ENCODE measurements at places on chromosomes 6 and 20.

GRCh38 chr20:62624719-62625453 lies 17.4 kb upstream of the SLCO4A1 start:
- no peak for DNase-seq

GRCh38 chr6:34531580-34532201 lies 24.4 kb downstream of the SPDEF start:
- no peak for DNase-seq

DNA sequence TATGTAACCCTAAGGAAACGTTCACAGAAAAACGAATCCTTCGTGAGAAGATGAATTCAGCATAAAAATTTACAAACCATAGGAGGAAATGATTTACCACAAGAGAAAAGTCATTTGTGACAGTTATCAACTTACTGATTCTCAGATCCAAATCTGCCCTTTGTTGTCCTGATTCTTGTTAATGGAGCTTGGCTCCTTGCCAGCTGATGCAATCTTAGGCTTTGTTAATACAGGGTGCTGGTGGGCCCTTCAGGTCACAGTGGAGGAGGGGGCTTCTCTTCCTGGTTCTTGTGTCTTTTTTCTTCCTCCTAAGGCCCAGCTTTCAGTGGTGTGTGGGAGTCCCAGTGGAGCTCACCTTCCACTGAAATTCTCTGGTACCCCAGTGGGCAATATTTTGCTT lies 108.4 kb upstream of the MAP3K7 start:
- DNase-seq: no peak

DNA sequence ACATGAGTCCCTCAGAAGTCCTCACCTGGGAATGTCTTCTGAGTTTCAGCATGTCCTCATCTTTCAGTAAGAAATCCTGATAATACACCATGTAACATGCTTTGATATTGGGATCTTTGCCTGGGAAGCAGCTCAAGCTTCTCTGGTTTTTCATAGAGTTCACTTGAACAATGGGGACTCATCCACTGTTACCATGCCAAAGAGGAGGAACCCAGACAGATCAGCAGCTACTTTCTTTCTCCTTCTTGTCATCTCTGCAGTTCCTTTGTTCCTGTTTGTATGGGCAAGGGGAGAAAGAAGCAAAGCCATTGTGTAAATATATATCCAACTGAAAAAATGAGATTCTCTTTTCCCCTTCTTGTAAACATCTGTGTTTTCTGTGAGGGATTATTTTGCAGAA lies 450.6 kb upstream of the HS3ST5 start:
- no peak for DNase-seq

DNA sequence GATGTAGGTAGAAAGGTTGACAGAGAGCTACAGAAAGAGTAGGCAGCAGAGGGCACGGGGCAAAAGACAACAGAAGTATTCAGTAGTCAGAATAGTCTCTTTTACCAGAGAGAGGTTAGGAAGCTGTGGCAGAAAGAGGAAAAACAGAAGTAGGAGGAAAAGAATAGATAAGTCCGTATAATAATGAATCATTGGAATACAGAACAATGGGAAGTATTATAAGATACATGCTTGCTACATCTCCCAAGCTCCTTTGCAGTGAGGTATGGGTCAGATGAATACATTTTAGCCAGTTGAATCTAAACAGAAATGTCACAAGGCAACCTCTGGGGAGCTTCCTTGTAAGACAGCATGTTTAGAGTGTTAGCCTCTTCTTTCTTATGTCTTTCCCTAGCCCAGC lies 570.5 kb upstream of the CITED2 start:
- DNase-seq: no peak

- DNase-seq: no peak
These were observed 33.8 kb upstream of the MRPS10 start for GRCh38 chr6:42251500-42251899.

DNA sequence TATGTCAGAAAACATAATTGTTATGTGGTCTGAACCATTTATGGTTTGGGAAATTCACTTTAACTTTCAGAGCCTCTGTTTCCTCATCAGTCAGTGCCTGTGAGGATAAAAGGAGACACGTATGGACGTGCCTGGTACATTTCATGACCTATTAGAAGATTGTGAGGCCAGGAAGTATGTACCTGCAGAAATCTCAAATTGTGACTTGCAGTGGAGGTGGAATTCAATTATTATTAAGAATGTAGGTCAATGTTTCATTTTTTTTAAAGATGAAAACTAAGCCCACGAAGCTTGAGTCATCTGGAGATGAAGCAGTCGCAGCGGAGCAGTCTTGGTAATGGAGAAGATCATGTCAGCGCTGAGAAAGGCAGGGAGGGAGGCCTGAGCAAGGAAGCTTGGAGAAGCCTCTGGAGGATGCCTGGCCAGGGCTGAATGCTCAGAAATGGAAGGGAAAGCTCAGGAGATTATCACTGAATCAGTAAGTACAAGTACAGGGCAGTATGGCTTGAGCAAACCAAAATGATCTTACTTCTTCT lies 3.9 kb upstream of the DSE start:
- no peak for DNase-seq

DNA sequence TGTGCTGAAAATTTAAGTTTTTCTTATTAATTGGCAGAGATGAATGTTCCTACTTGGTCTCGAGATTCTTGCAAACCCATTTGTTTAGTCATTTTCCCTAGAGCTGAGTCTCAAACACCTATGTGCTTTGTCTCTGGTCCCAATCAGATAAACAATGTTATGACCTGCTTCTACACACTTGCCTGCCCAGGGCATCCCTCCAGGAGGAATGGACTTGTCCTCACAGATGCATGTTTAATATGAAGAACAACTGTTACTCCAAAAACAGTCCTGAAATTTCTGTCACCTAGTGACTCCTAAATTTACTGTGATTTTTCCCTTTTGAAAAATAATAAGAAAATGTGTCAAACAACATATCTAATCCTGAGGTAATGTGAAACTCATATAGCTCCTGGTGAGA lies 43.7 kb downstream of the HDGFL1 start:
- no peak for DNase-seq

DNA sequence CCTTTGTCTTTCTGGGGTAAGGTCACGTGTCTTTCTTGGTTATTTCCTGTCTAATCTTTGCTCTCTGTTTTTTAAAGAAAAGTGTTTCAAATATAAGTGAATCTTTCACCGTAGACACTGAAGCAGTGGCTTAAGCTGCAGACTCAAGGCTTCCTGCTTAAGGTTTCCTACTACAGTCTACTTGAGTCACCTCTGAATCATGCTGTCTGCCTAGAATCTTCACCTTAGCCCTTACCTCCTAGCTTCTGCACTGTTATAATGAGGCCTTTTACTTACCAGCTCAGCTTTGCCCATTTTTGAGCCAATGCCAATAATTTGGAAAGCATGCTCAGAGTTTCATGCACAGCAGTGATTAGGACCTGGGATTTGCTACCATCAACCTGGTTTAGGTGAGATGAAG lies 30.6 kb downstream of the ADGRF4 start:
- DNase-seq: no peak

DNA sequence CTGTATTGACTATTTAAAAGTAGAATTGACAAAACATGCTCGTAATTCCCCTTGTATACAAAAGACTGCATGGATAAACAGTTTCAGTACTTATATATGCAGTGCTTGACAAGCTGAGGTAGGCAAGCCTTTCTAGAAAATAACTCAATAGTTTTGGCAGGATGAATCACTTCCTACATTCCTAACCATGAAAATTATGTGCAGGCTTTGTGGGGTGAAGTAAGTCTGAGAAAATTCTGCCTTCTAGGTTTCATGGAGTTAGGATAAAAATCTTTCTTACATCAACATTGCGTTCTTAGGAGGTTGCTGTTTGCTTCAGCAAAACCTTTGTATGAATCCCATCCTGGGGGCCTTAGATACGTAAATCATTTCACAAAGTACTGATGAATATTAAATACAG lies 801.4 kb upstream of the EYS start:
- no peak for DNase-seq

DNA sequence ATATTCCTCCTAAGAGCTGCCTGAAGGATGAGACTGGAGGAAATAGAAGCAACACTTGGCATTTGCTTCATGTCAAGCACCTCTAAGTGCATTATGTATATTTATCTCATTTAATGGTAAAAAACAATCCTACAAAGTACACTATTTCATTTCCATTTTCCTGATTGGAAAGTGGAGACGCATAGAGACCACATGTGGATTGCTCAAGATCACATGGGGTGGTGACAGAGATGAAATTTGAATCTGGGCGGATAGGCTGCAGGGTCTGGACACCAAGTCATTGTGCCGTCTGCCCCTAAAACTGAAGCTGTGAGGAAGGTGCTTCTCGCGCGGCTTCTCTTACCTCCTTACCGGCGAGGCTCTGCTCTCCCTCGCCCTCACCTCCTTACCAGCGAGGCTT lies 30.3 kb downstream of the BANF2 start:
- no peak for DNase-seq

GRCh38 chr6:128465368-128466343 lies 54.7 kb downstream of the PTPRK start:
- DNase-seq: no peak

- DNase-seq: no peak
These were observed 2.8 kb upstream of the CDSN start for GRCh38 chr6:31122791-31123706.

GRCh38 chr6:117288083-117288715 lies 22.8 kb downstream of the VGLL2 start:
- DNase-seq: no peak

Data from NCI-H748 treated with DMSO at 0.1 percent for 48 hours (cell line).